ENCODE measurements at places on chromosomes 5 and 9.
A peak's percentile ranks its signal among the peaks of the same experiment; 100 is the strongest.

- DNase-seq, result peak; percentile 29
Observed at GRCh38 chr9:106862821-106863720, at the start of gene ZNF462. TSS of gene ZNF462 (plus strand) at chr9:106863166. CDS start at chr9:106923384, 60,218 bp downstream.

DNA sequence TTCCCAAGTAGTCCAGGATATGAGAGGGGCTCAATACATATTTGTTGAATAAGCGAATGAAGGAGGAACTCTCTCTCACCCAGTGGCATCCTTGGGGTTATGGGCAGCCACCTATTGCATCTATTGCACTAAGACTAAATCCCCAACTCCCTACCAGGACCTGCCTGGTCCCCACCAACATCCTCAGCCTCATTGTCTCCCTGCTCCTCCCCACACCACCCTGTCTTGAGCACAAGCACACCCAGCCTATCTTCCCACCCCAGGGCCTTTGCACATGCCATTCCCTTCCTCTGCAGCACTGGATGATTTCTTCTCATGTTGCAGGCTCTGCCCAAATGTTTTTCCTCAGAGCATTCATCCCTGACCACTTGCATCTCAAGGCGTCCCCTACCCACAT is 133.8 kb downstream of the BARX1 start:
- no peak for DNase-seq

DNA sequence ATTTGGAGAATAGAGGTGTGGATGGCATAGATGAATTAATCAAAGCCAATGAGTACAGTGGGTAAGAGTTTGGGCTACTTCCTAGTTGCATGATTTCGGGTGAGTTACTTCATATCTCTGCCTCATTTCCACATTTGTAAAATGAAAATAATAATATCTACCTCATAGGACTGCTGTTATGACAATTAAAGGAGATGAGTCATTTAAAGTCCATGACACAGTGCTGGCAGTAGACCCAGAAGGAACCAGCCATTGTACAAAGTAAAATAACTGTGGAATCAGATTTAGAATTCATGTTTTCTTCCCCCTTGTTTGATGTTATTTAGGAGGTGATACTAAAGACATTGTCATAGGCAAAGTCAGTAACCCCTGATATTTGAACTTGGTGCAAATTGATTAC is 139.5 kb upstream of the SLC27A6 start:
- DNase-seq, result no peak

GRCh38 chr5:16521521-16522483 is 56.2 kb upstream of the ZNF622 start:
- no peak for DNase-seq

- DNase-seq, result no peak
Observed at GRCh38 chr5:636951-637350, 24.8 kb downstream of the CEP72 start.

DNA sequence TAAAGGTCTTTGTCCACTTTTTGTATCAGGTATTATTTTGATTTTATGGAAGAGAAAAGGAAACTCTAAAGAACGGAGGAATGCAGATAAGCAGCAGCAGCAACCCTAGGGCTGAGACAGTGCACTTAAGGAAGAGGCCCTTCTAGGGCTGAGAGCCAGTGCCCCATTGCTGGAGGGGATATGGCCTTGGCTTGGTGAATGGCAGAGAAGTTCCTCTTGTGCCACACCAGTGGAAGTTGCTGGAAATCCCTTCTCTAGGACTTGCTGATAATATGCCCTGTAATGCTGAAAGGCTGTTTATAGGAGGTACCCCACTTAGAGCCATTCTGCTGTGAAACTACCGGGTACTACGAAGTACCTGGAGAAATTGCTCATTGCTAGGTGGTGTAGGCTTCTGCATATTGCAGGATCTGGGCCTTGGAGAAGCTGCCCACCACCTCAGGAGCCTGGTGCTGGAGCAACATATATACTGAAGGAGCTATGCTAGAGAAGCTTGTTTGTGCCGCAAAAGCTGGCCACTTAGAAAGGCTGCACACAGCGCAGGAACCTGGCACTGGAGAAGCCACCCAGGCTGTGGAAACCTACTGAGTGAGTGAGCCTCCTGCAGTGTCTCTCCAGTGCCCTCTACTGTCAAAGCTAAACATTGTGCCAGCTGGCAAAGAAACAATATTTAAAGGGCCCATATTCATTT is 9.6 kb upstream of the UBTD2 start:
- peak; percentile 23 for DNase-seq

DNA sequence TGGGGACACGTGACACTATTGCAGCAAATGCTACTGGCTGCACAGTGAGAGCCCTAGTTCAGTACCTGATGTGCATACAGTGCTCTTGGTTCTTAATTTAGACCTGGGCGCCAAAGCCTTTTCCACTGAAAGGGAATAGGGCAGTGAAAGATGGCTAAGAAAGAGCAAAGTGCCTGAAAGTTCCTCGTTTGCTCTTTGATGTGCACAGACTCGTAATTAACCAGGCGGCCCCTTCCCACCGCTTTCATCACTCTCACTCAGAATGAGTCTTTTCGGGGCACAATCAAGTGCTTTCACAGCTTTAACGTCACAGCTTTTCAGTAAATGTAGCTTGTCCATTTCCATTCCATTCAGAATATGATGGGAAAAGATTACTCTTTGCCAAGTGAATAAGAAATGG is 116.6 kb upstream of the ADRA1B start:
- DNase-seq, result no peak

DNA sequence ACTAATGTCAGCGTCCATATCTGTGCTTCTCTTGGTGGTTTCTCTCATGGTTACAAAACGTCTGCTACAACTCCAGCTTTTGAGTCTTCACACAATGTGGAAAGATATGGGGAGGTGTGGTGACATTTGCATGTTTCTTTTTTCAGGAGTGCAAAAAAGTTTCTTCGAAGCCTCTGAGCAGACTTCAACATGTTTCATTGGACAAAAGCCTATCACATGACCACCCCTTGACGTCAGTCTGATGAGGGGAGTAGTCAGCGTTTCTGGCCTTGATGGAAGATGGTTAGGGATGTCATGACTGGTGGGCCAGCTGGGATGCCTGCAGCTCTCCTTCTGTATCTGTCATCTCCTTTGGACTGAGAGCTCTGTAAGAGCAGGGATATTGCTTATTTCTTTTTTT is 61.4 kb downstream of the PTPDC1 start:
- no peak for DNase-seq

DNA sequence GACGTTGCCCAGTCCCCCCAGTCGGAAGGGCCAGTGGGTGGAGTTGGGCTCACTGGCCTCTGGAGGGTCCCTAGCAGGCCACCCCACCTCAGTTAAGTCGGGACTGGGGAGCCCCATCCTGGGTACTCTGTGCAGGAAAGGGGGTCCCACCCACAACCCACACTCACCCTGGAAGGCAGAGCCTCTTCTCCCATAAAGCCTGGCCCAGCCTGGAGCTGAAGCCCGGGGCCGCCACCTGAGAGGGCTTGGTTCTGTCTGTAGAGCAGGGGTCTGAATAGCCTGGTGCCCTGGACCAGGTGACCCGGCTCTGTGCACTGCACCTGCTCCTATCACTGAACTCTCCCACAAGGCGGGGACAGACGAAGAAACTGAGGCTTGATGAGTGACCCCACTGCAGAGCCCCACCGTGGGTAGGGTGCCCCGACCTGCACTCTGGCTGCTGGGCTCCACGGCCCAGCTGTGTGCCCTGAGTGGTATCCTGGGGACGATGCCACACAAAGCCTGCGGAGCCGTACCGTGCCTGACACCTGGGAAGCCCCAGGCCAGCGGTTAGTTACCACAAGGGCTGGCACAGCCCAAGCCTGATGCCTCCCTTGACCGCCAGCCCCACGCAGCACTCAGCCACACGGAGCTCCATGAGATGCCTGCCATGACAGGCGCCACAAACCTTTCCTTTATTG is 7.3 kb downstream of the PTGES2 start:
- DNase-seq, result no peak
